Islet precursor cell (in vitro differentiated cells): ENCODE measurements at places on chromosomes 4 and X.

- no peak for DNase-seq
These were observed 136.3 kb downstream of the UBE2K start for GRCh38 chr4:39834269-39834668.

- no peak for DNase-seq
These were observed 1.1 kb upstream of the TMEM164 start for GRCh38 chrX:110001740-110002299.

- DNase-seq, result no peak
These were observed 15.5 kb downstream of the PFKFB1 start for GRCh38 chrX:54978448-54978847.

DNA sequence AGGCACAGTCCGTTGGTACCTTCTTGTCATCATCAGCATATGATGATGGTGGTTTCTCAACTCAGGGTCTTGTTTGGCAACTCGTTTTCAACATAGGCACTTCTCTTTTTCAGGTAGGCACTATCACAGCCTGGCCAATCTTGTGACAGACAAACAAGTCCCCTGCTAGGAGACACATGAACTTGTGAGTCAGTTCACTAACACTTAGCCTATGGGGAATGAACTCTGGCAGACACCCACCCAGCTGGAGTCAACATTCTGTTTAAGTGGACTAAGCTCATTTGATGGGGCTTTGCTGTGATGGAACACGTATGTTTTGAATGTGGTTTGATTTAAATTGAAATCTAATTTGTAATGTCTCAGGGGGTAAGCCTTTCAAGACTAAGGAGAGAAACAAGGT lies 100.7 kb upstream of the MAMLD1 start:
- DNase-seq, result peak; percentile 10

DNA sequence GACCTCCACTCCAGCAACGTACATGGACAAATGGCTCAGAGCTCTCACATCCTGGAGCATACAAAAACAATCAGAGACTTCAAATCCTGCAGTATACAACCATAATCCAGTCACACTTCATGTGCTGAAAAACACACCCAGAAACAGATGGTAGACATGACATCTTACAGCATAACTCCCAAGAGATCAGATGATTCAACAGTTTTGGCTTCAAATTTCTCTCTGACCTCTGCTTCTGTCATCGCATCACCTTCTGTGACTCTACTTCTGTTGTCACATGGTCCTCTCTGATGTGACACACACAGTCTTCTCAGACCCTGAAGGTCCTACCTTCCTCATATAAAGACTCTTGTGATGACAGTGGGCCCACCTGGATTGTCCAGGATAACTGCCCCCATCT lies 18.5 kb downstream of the SUV39H1 start:
- no peak for DNase-seq

DNA sequence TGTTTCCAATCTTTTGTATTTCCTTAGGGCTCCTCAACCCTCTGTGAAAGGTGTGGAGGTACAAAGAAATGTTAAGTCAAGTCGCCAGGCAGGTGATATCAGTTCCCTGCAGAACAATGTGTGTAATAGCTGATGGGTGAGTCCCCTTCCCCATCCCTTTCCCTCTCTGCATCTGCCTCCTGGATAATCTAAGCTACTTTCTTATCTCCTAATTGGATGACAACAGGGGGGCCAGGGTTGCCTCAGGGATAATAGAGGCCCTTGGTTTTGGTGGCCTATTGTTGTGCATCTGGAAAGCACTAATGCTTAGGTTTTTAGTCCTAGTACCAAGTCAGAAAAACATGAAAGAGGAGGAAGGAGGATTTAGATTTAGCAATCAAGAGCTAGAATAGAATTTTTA lies 29.1 kb downstream of the MAGED1 start:
- DNase-seq, result no peak

GRCh38 chr4:146637621-146638332 lies 916 bp upstream of the POU4F2 start:
- DNase-seq, result no peak

DNA sequence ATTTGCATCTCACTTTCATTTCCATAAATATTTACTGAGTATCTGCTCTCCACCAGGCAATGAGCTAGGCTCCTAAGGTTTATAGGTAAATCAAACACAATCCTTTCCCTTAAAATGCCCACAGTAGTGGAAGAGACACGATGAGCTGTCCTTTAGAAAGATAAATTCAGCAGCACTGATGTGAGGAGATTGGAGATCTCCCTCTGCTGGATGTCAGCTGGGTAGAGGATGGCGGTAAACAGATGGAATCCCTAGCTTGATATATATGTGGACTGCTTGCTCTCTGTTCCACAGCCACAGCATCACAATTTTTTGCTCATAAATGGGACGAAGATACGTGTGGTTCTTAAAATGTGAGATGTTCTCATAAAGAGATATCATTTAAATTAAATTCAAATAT lies 216.4 kb upstream of the RASGEF1B start:
- no peak for DNase-seq

- DNase-seq, result no peak
These were observed 313.0 kb downstream of the ARHGAP10 start for GRCh38 chr4:148044912-148045352.

GRCh38 chr4:8737075-8737474 lies 134.6 kb downstream of the HMX1 start:
- peak; percentile 23 for DNase-seq

- DNase-seq, result no peak
These were observed 48.9 kb downstream of the TBC1D9 start for GRCh38 chr4:140707325-140707724.

DNA sequence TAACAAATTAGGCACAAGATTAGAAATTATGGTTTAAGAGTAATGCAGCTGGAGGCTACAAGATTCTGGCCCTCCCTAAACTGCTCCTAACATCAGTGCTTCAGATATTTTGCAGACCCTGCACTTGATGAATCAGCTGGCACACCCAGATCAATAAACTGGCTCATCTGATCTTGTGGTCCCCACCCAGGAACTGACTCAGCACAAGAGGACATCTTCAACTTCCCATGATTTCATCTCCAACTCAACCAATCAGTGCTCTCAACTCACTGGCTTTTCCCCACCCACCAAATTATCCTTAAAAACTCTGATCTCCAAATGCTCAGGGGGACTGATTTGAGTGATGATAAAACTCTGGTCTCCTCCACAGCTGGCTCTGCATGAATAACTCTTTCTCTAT lies 21.7 kb upstream of the TMEM33 start:
- no peak for DNase-seq

- DNase-seq, result peak; percentile 74
These were observed 6.3 kb downstream of the AREG start for GRCh38 chr4:74451214-74451661.

- DNase-seq, result no peak
These were observed 185.3 kb downstream of the MID1IP1 start for GRCh38 chrX:38986586-38986985.

- no peak for DNase-seq
These were observed 89.1 kb downstream of the TBC1D9 start for GRCh38 chr4:140666889-140667614.

- no peak for DNase-seq
These were observed 5.9 kb downstream of the SOD3 start for GRCh38 chr4:24801136-24801855.

- DNase-seq, result no peak
These were observed 22.7 kb downstream of the CXCL1 start for GRCh38 chr4:73891739-73892405.

DNA sequence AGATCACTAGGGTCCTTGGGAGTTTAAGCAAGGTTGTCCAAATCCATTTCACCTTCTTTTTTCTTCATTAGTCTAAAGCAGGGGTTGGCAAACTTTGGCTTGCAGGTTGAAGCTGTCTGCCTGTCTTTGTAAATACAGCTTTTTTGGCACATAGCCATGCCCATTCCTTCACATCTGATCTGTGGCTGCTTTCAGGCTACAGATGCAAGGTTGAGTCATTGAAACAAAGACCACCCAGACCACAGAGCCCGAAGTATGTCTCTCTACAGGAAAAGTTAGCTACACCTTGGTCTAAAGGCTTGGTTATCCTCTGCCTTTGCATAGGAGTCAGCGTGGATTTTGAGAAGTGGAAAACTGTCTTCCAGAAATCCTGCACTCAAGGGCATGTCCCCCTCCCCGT lies 238.1 kb upstream of the STS start:
- DNase-seq, result no peak

DNA sequence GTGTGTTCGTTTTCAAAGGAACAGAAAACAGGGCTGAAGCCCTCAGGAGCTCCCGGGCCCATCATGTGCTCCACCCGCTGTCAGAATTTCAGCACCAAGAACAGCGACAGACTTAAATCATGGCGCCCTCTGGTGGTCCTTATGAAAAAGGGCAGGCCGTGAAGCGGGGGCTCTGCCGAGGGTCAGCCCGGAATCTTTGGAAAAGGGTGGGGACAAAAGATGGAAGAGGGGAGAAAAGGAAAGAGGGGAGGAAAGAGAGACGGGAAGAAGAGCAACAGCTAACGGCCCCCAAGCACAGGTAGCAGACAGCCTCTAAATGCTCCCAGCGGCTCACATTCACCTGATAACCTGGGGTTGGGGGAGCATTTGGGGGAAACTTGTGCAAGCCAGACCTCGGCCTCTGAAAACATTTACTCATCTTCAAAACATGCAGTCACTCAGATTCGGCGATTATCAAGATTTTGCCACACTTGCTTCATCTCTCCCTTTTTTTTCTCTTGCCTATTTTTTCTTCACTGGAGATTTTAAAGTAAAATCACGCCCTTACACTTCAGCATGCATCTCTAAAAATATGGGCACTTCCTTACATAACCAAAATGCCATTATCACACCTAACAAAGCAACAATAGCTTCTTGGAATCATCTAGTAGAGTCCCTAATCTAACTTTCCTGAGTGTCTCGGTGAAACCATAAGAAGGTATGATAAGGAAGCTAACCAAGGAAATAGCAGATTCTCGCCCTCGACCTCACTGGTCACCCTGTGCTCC lies 28.1 kb upstream of the MAN2B2 start:
- no peak for DNase-seq

DNA sequence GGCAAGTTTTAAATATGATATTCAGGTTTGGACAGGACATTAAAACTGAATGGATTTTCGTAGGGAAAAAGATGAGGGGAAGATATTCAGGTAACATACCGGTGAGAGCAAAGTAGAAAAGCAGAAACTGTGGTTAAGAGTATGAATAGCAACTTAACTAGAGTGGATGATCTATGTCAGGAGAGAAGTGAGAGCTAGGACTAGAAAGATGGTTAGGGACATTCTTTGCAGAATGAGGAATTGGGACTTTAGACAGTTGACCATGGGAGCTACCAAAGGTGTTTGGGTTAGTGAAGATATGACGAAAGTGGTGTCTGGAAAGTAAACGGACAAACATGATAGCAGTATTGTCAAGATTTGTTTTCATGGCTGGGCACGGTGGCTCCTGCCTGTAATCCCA lies 45.2 kb downstream of the ANXA5 start:
- DNase-seq, result no peak

- DNase-seq, result no peak
These were observed 570.9 kb downstream of the ADGRL3 start for GRCh38 chr4:61771056-61771455.

GRCh38 chr4:152245680-152246079 lies 290.2 kb downstream of the FBXW7 start:
- DNase-seq, result no peak

DNA sequence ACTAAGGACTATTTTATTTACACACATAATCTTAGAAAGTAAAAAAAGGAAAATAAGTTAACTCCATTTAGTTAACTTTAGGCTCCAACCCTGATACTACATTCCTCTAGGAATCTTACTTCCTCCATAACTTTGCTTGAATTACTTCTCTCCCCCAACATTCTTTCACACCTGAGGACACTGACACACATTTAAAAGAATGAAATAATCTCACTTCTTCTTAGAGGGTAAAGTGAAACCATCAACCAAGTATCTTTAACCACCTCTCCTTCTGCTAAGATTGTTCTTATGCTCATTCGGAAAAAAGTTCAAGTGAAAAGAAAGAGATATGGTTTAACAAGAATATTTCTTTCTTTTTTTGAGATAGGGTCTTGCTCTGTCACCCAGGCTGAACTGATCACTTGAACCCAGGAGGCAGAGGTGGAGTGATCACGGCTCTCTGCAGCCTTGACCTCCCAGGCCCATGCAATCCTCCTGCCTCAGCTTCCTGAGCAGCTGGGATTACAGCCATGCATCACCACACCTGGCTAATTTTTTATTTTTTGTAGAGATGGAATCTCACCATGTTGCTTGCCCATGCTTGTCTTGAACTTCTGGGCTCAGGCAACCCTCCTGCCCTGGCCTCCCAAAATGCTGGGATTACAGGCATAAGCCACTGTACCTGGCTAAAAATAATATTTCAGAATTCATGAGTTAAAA lies 28.5 kb downstream of the SLC25A4 start:
- DNase-seq, result no peak

GRCh38 chr4:171281359-171281758 lies 531.8 kb upstream of the GALNTL6 start:
- no peak for DNase-seq

GRCh38 chrX:50072110-50072509 lies 128.7 kb downstream of the AKAP4 start:
- no peak for DNase-seq

DNA sequence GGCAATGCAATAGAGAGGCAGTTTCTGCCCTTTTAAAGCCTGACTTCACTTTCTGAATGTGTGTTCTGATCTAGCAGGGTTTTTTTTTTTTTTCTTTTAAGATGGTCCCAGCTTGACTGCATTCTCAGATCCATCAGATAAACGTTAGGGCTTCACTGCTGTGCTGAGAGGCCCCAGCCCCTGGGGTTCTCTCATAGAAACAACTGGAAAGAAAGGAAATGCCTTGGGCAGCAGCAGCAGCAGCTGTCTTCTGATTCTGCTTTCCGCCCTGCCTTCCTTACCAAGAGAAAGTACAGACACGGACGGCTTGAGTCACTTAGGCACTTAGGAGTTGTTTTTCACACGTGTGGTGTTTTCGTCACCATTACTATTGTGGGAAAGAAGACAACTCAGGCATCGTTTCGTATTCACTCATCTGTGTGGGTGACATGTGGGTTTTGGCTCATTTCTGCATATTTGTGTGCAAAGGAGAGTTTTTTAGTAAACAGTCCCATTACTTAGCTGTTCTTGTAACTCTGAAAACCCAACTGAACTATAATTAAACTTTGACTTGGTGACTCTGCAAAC lies 172.0 kb downstream of the PTTG2 start:
- peak; percentile 94 for DNase-seq

GRCh38 chrX:10617999-10618351 lies 2.4 kb downstream of the MID1 start:
- DNase-seq, result peak; percentile 58

- DNase-seq, result no peak
These were observed 88.2 kb upstream of the USP9X start for GRCh38 chrX:40996886-40997530.

- no peak for DNase-seq
These were observed 120.4 kb downstream of the NDST3 start for GRCh38 chr4:118154649-118155048.

GRCh38 chrX:24965372-24965771 lies 50.4 kb downstream of the ARX start:
- no peak for DNase-seq

DNA sequence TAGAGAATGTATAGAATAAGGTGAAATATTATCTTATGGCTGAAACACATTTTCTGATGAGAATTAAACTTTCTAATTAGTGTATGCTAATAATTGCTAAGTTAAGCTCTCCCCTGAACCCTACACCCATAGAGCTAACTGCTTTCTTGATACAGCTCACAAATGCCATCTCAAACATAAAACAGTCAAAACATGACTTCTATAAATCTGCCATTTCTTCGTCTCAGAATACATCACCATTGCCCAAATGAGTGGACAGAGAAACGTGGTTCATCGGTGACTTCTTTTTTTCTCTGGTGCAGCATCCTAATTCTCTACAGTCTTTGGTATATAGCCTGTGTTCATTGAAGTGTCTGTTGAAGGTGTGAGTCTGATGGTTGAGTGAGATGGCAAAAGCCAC lies 554.6 kb downstream of the NLGN4X start:
- no peak for DNase-seq

GRCh38 chr4:81495345-81495744 lies 23.6 kb upstream of the RASGEF1B start:
- no peak for DNase-seq
